ENCODE measurements at places on chromosomes 7 and 10. TPM values are rescaled to one million over a fixed set of nuclear protein-coding genes. Genes with fewer than 3 reads are reported as not detected.

GRCh38 chr7:93226310-93226709 is at the start of gene HEPACAM2:
Gene HEPACAM2 (minus strand): TSS chr7:93226469.
- peaks cover 18% of the 10 kb centered on the region for H3K27me3 ChIP-seq
- no peak for DNase-seq
- H3K27ac ChIP-seq: no peak within 1 kb of the TSS
- no peak within 1 kb of the TSS for H3K4me3 ChIP-seq
- H3K36me3 ChIP-seq: no peaks in the 10 kb centered on the region

DNA sequence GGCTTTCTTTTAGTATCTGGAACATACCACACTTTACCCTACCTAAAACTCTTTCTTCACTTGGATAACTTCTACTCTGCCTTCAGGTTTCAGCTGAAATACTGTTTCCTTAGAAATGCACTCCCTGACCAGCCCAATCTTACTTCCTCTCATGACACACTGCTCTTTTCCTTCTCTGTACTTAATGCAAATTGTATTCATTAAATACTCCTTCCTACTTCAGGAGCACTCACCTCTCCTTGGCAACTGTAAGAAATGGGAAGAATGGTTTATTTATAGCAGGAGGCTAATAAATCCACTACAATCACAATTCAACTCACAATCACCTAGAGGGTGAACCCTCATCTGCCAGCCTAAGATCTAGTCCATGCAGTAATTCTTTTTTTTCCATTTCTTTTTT is 15.2 kb downstream of the ZCWPW1 start:
- H3K4me3 ChIP-seq: no peak overlapping the region
- no peak overlapping the region for H3K27ac ChIP-seq
- no peaks in the 10 kb centered on the region for H3K4me1 ChIP-seq
- no peaks in the 10 kb centered on the region for H3K36me3 ChIP-seq
- DNase-seq: no peak

- H3K4me3 ChIP-seq: no peak within 1 kb of the TSS
- H3K27me3 ChIP-seq: no peaks in the 10 kb centered on the region
- no peak within 1 kb of the TSS for H3K27ac ChIP-seq
- peaks cover 5% of the 10 kb centered on the region for H3K36me3 ChIP-seq
- no peaks in the 10 kb centered on the region for H3K4me1 ChIP-seq
Measured at GRCh38 chr7:76509931-76510877, at the start of gene UPK3B. Gene UPK3B (plus strand): TSS chr7:76510552. CDS start chr7:76510653, 101 bp downstream.

DNA sequence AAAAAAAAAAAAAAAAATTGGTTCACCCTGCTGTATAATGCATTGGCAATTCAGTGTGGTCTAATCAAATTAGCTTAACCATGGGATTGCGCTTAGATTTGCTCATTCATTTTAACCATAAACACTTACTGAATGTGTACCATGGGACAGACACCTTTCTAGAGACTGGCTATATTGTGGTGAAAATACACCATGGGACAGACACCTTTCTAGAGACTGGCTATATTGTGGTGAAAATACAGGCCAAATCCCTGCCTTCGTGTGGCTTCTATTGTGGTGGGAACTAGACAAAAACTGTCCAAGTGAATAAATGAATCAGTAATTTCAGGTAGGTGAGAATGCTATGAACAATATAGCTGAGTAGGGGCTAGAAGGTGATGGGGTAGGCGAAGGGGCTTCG is 10.2 kb upstream of the REPIN1 start:
- H3K27me3 ChIP-seq: no peaks in the 10 kb centered on the region
- H3K4me3 ChIP-seq: no peak overlapping the region
- H3K27ac ChIP-seq: no peak overlapping the region
- H3K36me3 ChIP-seq: no peaks in the 10 kb centered on the region
- DNase-seq: no peak

- no peak for DNase-seq
- no peaks in the 10 kb centered on the region for H3K4me1 ChIP-seq
- H3K36me3 ChIP-seq: peaks cover 10% of the 10 kb centered on the region
- H3K27ac ChIP-seq: no peak overlapping the region
- no peaks in the 10 kb centered on the region for H3K27me3 ChIP-seq
Measured at GRCh38 chr10:127174866-127175265, 21.5 kb downstream of the INSYN2A start.

- no peaks in the 10 kb centered on the region for H3K4me1 ChIP-seq
- DNase-seq: no peak
- no peaks in the 10 kb centered on the region for H3K36me3 ChIP-seq
- no peak overlapping the region for H3K27ac ChIP-seq
Measured at GRCh38 chr7:132276234-132276630, 300.0 kb downstream of the PLXNA4 start.

GRCh38 chr7:27967639-27968038 is 213.0 kb downstream of the JAZF1 start:
- H3K4me3 ChIP-seq: no peak overlapping the region
- no peak for DNase-seq
- H3K27ac ChIP-seq: no peak overlapping the region
- H3K4me1 ChIP-seq: peaks cover 16% of the 10 kb centered on the region

GRCh38 chr7:74617180-74617744 is 40.3 kb upstream of the GTF2I start:
- no peak overlapping the region for H3K4me3 ChIP-seq
- H3K27me3 ChIP-seq: peaks cover 1% of the 10 kb centered on the region
- no peaks in the 10 kb centered on the region for H3K36me3 ChIP-seq
- no peak overlapping the region for H3K27ac ChIP-seq
- peaks cover 6% of the 10 kb centered on the region for H3K4me1 ChIP-seq

GRCh38 chr10:16986406-16987205 is 143.0 kb downstream of the CUBN start:
- H3K36me3 ChIP-seq: peaks cover 12% of the 10 kb centered on the region
- DNase-seq: peak; percentile 88
- H3K27ac ChIP-seq: peak overlapping the region; percentile 99
- peaks cover 73% of the 10 kb centered on the region for H3K4me1 ChIP-seq
- peak overlapping the region; percentile 84 for H3K4me3 ChIP-seq

DNA sequence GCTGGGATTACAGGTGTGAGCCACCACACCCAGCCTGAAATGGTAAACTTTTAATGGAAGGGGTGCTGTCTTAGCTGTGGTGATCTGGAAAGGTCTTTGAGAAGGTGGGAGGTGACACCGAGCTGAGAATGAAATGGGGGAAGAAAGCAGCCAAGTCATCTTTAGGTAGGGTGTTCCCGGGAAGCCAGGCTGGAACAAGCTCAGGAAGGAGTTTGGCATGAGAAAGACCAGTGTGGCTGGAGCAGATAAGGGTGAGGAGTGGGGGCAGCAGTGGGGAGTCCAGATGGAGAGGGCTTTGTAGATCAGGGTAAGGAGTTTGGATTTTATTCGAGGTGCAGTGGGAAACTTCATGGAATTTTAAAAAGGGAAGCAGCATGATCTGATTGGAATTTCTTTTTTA is 30.0 kb downstream of the KIFBP start:
- peaks cover 3% of the 10 kb centered on the region for H3K27me3 ChIP-seq
- peaks cover 21% of the 10 kb centered on the region for H3K36me3 ChIP-seq
- H3K4me1 ChIP-seq: peaks cover 14% of the 10 kb centered on the region

DNA sequence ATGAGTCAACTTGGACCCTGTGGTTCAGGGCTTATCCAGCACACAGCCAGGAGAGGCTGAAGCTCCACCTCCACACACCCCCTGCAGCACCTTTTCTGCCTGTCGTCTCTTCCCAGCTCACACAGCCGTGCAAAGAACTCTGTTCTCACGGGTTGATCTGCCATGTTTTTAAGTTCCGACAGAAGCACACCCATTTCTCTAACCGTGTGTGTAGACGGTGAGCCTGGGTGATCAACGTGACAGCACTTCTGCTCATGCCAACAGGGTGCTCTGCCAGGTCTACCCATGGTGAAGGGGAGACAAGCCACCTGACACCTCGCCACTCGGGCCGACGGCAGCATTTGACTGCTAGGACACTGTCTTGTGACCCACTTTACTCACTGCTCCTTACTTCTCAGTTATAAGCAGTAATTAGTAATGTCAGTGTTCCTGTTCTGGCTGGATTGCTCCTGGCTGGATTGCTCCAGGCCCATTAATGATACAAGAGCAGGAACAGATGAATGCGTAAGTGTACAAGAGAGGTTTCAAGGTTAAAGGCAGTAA is 90.5 kb downstream of the RNF216 start:
- peaks cover 87% of the 10 kb centered on the region for H3K4me1 ChIP-seq
- H3K27me3 ChIP-seq: peaks cover 4% of the 10 kb centered on the region
- peak; percentile 47 for DNase-seq
- peaks cover 17% of the 10 kb centered on the region for H3K36me3 ChIP-seq
- H3K27ac ChIP-seq: peak overlapping the region; percentile 89

GRCh38 chr7:105924945-105925344 is 38.1 kb upstream of the CDHR3 start:
- H3K27me3 ChIP-seq: no peaks in the 10 kb centered on the region
- H3K4me3 ChIP-seq: no peak overlapping the region
- peaks cover 20% of the 10 kb centered on the region for H3K36me3 ChIP-seq
- peaks cover 19% of the 10 kb centered on the region for H3K4me1 ChIP-seq

GRCh38 chr10:44935201-44935965 is 24.2 kb upstream of the RASSF4 start:
- peak overlapping the region; percentile 62 for H3K27ac ChIP-seq
- no peak overlapping the region for H3K4me3 ChIP-seq
- peak; percentile 64 for DNase-seq
- H3K27me3 ChIP-seq: peaks cover 6% of the 10 kb centered on the region
- H3K4me1 ChIP-seq: peaks cover 16% of the 10 kb centered on the region
- no peaks in the 10 kb centered on the region for H3K36me3 ChIP-seq

DNA sequence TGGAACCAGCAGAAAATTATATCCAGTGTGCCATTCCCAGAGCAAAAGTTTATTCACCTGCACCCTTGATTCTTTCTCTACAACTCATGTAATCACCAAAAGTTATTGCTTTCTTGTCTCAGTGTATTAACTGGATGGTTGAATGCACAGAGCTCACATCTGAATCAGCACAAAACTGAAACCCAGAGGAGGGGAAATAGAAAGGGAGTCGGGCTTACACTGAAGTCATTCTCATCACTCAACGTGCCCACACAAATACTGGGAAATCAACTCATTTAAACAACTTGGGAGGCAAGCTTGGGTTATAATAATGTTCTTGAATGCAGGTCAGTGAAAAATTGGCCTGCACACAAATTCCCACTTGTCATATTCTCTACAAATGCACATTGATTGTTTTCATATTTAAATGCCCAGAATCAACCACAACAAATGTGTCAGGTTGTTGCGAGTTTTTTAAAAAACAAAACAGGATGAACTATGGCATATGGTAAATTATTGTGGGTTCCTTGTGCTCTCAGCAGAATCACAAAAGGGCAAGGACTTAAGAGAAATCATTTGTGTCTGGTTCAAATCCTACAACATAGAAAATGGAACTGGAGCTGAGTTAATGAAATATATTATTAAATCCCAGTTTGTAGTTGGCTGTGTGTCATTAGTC is 125.9 kb upstream of the NOBOX start:
- no peaks in the 10 kb centered on the region for H3K27me3 ChIP-seq
- no peak overlapping the region for H3K4me3 ChIP-seq
- no peak for DNase-seq
- no peaks in the 10 kb centered on the region for H3K4me1 ChIP-seq
- H3K27ac ChIP-seq: no peak overlapping the region

DNA sequence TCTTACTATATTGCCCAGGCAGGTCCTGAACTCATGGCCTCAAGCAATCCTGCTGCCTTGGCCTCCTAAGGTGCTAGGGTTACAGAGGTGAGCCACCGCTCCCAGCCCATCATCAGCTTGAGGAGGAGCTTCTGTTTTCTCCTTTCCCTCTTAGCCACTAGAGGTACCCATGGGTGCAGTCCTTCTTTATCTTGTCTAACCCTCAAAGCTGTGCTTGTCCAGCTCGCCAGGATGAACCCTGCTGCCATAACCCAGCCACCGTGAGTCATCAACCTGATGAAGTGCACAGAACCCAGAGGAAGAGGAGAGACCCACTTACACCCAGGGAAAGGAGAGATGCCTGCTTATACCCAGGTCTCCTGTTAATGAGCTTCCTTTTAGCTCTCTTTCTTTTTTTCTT is 133.4 kb downstream of the CUL2 start:
- H3K4me3 ChIP-seq: no peak overlapping the region
- no peaks in the 10 kb centered on the region for H3K36me3 ChIP-seq
- DNase-seq: peak; percentile 7
- H3K4me1 ChIP-seq: no peaks in the 10 kb centered on the region
- H3K27ac ChIP-seq: no peak overlapping the region

- no peaks in the 10 kb centered on the region for H3K4me1 ChIP-seq
- no peak overlapping the region for H3K4me3 ChIP-seq
- no peaks in the 10 kb centered on the region for H3K36me3 ChIP-seq
- H3K27ac ChIP-seq: no peak overlapping the region
- H3K27me3 ChIP-seq: peaks cover 38% of the 10 kb centered on the region
Measured at GRCh38 chr10:80283536-80284199, 5.8 kb downstream of the MAT1A start.

The TCERG1L gene
- total RNA-seq: not detected

DNA sequence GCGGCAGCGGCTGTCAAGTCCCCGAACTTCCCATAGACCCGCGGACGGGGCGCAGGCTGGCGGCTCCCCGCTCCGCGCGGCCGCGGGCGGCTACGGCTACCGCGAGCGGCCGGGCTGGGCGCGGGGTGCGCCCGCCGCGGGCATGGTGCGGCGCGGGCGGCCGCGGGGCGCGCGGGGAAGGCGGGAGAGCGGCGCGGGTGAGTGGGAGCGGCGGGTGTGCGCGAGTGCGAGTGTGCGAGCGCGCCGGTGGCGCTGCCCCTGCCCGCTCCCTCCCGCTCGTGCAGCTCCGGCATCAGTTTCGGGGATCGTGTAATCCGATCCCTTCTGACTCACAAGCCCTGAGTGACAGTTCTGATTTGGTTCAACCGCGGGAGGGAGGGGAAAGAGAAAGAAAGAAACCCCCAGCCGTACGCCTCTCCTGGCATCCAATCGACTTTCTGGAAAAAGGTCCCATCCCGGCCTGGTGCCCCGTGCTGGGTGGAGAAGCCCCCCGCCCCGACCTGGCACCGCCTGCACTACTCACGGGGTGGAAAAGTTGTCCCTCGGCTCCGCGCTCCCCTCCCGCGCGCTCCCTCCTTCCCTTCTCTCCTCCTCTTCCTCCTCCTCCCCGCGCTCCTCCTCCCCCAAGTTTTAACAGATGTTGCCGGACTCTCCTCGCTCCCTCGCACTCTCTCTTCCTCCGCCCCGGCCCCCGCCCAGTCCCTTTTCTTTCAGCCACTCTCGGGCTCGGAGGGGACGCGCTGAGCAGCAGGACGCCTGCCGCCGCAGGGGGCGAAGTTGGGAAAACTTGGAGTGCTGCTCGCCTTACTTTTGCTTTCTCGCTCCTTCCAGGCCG is at the start of gene GLI3:
Gene GLI3 (minus strand): TSS at position 234 of the 835 bp plus-strand sequence. CDS start 13,956 bp downstream, outside the sequence.
- H3K27me3 ChIP-seq: no peaks in the 10 kb centered on the region
- peak within 1 kb of the TSS; percentile 91 for H3K4me3 ChIP-seq
- H3K36me3 ChIP-seq: no peaks in the 10 kb centered on the region
- peaks cover 69% of the 10 kb centered on the region for H3K4me1 ChIP-seq

Measured in HFFc6 (cell line).